ENCODE measurements at places on chromosomes 6 and 20. TPM values are rescaled to one million over a fixed set of nuclear protein-coding genes. Genes with fewer than 3 reads are reported as not detected.

DNA sequence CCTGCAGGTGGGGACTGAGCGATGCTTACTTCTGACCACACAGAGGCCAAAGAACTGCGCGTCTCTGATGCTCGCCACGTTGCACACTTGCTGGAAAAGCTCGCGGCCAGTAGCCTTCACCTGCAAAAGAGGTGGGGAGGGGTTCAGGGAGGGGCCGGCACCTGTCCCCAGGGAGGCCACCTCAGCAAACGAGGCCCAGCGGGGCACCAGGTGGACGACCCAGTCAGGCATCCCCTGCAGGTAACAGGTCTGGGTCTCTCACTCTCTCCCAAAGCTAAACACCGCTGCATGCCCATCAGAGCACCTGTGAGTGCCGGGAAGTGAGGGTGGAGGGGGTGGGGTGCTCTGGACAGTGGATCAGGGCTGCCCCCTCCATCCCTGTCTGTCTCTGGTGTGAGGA, 3.8 kb downstream of the FRMD1 start:
- DNase-seq, result no peak

DNA sequence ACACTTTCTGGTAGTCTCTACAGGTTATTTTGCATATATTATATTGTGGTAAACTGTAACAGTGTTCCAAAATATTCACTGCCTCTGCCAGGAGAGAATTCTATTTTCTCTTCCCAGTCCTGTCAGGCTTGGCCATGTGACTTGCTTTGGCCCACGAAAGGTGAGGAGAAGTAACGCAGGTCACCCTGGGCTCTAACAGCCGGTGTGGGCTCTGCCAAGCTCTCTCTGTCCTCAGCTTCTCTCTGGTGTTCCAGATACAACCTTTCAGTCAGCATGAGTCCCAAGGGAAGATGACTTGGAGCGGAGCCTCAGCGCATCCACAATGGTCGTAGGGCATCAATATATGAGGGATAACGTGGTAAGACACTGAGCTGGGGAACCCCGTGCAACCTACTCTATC, 113.0 kb upstream of the RREB1 start:
- DNase-seq, result no peak

GRCh38 chr20:63026582-63027165, 19.9 kb upstream of the BHLHE23 start:
- no peak for DNase-seq

Gene THBS2
- total RNA-seq, result 111 TPM

DNA sequence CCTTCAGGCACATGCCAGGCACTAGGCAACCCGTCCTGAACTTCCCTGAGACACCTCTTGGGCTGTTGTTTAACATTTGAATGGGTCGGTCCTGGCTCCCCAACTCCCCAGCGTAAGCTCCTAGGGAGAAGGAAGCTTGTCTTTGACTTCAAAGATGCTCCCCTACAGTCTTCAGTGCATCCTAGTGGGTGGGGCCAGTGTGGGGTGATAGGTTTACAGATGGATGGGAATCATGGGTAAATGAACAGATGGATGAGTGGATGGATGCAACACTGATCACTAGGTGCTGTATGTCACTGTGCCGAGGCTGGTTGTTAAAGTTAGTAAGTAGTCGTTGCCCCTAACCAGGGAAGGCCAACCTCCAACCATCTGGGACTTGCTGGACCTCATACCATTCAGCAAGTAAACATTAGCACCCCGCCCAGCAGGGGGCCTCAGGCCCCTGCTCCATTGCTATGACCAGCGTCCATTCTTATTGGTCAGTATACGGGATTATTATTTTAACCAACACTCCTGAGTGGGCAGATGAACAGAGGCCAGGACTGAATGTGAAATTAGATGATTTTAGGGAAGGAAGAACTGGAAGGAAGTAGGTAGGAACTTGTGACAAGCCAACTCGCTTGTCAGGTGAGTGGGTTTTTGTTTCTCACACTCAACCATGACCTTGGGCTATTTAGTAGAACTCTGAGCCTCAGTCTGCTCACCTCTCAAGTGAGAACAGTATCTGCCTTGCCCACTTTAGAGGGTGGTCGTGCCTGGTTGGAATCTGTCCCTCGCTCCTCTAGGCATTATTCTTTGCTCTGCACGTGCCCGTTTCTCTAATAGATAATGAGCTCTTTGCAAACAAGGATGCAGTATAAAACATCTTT, 82.9 kb upstream of the FOXP4 start:
- DNase-seq, result peak; percentile 43
